ENCODE measurements at places on chromosomes 3 and 15.

- no peak for DNase-seq
Observed at GRCh38 chr15:65655026-65655425, 33.3 kb downstream of the SLC24A1 start.

DNA sequence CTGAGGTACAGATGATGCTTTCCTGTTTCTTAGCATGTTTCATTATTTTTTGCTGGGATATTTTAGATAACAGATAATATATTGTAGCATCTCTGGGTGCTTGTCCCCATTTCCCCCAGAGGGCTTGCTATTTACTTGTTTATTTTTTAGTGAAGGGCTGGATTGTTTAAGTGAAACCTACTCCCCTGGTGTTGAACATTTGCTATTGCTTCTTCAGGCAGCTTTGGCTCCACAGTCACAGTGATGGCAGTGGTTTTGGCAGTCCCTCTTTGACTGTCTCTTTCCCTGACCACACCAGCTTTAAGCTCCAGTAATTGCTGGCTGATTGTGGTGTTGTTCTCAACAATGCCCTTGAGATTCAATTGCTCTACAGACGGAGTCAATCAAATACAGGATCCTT lies 128.9 kb downstream of the KLF13 start:
- DNase-seq = no peak

GRCh38 chr3:122312826-122313225 lies 12.2 kb upstream of the CSTA start:
- no peak for DNase-seq

DNA sequence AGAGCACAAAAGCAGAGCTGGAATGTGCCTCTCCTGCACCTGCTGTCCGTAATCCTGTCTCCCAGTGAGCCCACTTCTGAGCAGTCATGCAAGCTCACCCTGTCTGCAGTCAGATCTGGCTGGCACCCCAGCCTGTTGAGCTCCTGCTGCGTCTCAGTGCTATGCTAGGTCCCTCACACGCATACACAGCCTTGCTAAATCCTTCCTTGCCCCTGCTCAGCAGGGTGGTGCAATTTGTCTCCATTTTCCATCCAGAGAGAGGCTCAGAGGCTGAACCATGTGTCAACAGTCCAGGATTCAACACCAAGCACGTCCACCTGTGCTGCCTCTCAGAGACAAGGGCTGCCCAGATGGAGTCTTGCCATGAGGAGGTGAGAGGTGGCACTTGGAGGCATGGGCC lies 11.0 kb downstream of the POMGNT2 start:
- DNase-seq = no peak

DNA sequence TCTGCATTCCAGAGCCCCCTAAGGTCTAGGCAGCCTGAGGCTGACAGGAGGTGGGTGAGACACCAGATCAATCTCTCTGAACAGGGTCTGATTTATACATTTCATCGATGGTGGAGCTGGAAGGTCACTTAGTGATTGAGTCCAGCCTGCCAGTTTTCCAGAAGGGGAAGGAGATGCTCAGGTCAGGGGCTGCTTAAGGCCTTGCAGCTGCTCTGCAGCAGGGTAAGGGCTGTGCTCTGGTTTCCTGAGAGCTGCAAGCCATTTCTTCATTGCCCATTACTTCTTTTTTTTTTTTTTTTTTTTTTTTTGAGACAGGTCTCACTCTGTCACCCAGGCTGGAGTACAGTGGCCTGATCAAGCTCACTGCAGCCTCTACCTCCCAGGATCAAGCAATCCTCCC lies 10.7 kb downstream of the TADA3 start:
- DNase-seq = no peak

DNA sequence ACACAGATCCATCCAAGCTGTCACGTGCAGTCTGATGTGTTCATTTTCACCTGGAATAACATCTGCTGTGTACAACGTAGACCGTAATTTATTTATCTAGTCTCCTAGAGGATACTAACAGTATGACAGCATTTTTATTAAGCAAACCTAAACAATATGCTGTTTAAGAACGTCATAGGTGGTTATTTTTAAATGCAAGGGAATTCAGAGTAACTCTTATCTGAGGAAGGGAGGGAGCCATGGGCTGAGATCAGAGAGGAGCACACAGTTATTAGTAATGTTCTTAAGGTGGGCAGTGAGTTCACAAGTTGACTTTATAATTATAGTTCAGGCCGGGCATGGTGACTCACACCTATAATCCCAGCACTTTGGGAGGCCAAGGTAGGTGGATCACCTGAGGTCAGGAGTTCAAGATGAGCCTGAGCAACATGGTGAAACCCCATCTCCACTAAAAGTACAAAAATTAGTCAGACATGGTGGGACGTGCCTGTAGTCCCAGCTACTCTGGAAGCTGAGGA lies 193.6 kb downstream of the UACA start:
- no peak for DNase-seq

GRCh38 chr3:145953316-145953715 lies 207.7 kb downstream of the PLOD2 start:
- no peak for DNase-seq

GRCh38 chr15:82649226-82649999 lies 2.2 kb upstream of the CPEB1 start:
- no peak for DNase-seq

DNA sequence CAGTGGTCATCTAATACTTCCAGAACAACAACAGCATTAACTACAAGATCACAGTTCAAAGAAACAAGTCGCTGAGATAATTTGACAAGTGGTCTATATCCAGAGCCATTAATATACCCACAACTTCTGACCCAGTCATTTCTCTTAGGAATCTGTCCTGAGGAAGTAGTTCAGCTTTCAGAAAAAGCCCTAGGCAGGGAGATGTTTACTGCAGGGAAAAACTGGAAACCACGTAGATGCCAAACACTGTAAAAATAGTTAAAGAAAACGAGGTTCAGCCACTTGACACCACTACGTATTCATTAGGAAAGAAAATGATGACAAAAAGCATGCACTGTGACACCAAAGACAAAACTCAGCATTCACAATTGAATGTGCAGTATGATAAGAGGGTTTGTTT lies 22.3 kb upstream of the CDCP1 start:
- DNase-seq = no peak
